ENCODE measurements at places on chromosomes 11 and 22.

DNA sequence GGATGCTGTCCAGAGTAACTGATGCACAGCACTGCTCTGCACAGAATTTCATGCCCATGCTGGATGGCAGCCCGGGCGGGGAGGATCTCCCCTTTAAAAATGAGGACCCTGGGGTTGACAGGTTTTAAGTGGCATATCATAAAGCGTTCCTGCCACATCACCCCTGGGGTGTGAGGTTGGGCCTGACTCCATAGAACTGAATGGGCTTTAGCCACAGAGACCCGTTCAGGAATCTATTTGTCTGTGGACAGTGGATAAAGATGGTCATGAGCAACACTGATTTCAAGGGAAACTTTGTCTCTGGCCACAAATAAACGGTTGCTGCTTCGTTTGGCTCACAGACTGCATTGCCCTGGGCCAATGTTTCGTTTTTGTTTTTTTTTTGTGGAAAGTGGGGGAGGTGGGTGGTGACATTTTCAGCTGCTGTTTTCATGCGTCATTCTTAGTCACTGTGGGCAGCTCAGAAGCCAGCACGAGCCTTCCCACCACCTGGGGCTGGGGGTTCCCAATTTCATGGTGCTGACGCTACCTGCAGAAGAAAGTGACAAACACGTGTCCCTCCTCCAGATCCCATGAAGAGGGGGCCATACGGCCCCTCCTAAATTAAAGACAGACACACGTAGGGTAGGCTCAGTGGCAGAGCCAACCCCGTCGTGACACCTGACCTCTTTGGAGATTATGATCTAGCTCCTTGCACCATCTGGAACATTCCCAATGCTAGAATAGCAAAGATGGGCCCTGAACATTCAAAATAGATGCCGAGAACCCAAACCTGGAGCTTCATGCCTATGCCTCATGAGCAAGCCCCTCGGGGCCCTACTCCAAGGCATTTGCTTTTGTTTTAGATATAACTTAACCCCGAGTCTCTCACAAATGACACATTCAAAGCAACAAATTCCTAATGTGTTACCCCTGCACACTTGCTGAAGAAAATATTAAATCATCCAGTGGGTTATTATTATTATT, 54.8 kb upstream of the PHF21B start:
- DNase-seq = no peak

GRCh38 chr11:120752668-120753067, 241.1 kb downstream of the GRIK4 start:
- DNase-seq = no peak

DNA sequence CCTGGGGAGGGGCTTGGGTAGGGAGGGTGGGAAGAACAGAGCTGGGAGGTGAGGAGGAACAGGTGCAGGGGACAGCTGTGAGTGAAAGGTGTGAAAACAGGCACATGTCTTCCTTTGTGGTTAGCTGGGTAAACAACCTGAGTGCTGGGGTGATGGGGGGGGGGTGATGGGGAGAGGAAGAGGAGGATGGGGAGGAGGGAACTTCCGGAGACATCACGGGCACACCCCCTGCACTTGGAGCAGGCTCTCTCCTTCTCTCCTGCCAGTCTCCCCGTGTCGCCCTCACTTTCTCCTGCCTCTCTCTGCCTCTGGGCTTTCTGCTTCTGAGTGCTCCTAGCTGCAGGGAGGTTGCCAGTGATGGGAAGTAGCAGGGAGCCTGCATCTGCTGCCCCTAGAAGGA, 8.8 kb downstream of the CXCR5 start:
- DNase-seq = no peak

DNA sequence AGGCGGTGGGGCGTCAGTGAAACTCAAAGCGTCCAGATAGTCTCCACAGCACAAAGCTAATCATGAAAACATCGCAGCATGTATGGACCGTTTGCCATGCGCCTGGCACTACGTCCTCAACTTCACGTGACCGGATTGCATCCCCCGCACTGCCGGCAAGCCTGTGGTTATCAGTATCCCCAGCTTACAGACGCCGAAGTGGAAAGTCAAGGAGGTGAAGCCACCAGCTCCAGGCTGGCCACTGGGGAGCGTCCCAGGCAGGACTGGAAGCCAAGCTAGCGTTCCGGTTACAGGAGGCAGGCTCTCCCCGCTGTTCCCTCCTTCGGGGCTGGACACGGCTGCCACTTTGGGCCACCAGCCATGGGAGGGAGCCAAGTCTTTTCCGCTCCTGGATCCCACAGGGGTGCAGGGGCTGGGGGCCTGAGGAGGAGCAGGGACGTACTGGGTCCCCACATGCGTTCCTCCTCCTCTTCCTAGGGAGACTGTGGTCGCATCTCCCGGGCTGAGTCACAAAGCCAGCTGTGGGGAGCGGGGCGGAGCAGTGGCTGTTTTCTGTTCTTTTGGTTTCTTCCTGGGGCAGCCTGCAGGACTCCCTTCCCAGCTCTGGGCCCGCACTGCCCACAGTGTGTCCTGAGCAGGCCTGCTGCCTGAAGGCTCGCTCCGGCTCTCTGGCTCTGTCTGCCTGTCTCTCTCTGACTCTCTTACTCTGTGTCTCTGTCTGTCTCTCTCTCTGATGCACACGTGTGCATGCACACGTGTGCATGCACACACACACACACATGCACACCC, 4.3 kb upstream of the OSBPL5 start:
- DNase-seq = no peak

DNA sequence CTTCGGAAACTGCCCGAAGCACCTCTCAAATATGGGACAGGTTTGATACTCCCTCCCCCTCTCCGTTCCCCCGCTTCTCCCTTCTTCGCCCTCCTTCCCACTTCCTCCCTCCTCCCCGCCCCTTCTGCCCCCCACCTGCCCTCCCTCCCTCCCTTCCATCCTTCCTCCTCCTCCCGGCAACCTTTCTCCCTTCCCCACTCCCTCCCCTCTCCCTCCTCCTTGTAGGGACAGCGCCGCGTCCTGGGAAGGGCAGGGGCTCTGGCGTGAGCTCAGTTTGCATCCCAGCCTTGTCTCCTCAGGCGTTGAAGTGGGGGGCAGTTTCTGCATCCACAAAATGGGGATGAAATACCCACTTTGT, 6.1 kb upstream of the NFAM1 start:
- no peak for DNase-seq

GRCh38 chr22:50546326-50547262, 895 bp downstream of the KLHDC7B start:
- no peak for DNase-seq

DNA sequence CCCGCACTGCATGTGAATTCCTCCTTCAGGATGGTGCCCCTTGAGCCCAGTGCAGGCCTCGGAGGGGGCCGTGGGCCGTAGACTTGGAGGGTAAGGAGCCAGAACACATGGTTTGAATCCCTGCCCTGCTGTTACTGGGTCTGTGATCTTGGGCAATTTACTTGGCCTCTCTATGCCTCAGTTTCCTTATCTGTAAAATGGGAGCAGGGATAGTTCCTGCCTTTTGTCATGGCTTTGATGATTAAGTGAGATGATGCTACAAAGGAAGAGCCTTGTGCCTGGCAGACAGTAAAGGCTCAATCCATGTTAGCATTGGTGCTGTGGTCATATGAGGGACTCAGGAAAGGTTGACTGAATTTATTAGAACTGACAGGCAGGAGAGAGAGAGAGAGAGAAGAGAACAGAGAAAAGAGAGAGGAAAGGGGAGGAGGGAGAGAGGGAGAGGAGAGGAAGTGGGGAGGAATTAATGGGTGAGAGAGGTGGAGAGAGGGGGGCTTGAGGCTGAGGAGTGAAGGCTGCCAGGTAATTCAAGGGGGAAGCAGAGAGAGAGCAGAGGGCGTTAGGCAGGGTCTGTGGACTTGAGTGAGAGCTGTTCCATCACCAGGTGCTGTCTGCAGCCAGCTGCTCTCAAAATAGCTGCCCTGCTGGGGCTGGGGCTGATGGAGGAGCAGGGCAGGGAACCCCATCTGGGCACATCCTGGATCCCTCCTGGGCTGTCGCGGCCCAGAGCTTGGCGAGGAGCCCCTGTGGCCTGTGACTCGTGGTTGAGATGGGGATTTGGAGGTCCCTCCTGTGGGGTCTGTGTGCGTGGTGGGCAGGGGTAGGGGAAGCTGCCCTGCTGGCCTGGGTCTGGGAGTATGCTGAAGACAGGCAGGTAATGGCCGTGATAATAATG, 44.1 kb downstream of the MCM5 start:
- no peak for DNase-seq

DNA sequence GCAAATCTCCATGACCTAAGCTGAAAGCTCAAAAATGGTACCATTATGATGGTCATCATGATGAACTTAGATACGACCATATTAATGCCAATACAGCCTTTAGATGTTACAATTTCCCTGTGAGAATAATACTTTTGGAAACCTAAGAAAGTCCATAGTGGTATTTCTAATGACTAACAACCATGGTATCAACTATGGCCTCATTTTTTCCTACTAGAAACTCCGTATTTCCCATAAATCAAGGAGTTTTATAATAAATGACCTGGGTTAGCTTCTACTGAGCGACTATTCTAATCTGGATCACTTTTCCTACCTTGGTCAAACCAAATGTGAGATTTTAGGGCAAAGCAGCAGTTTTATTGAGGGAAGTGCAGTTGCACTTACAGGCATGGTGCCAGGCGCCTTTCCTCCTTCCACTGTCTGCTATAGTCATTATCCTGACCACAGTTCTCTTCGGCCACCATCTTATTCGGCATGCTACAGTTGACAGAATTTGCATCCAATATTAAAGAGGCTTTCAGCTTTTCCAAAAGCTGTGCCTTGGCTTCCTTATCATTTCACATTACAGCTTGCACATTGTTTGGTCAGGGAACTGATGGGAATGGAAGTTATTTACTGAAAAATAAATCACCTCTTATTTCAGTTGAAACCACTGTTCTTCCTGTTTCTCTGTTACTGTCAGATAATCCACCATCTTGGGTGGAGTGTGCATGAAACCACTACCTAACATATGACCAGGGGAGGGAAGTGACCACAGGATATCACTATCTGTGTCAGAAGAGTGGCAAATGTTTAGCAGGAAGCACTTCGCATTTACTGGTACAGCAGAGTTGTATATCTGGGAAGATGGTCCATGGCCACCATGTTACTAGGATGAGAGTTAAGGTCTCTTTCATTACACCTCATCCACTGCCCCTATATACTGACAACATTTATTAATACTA, 74.5 kb upstream of the PICALM start:
- DNase-seq = no peak

DNA sequence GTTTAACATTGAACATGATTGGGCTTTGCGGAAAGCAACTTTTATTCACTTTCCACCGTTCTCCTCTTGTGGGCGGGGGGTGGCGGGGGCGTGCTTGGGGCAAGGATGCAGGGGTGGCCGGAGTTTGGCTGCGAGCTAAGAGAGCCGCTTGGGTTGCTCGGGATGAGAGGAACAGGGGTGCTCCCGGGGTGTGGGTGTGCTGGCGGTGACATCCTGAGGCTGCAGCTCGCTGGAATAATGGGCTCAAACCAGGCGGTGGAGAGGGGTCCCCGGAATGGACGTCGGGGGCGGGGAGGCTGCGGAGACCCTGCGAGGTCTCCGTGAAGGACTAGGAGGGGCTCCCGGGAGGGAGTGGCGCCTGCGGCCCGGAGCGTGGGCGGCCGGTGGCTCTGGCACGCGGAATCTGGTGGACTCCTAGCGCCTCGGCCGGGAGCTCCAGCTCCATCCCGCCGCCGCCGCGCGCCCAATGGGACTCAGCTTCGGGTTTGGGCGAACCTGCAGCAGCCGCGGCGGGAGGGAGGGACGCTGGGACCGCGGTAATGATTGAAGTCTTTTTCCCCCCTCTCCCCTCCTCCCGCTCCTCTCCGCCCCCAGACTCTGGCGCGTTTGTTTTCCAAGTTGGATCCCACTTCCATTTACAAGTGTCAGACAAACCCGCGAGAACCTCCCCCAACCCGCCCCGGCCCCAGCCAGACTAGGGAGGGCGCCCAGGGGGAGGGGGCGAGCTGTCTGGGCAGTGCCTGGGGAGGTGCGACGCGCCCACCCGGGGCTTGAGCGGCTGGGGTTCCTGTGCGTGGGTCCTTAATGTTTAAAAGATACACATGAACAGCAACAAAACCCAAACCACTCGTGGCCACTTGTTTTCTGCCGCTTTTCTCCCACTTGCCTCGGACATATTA, 2.0 kb downstream of the FAT3 start:
- no peak for DNase-seq

- DNase-seq = no peak
Measured at GRCh38 chr11:72015511-72016061, 16.9 kb downstream of the IL18BP start.

GRCh38 chr11:66851698-66852465, 5.0 kb upstream of the LRFN4 start:
- no peak for DNase-seq

DNA sequence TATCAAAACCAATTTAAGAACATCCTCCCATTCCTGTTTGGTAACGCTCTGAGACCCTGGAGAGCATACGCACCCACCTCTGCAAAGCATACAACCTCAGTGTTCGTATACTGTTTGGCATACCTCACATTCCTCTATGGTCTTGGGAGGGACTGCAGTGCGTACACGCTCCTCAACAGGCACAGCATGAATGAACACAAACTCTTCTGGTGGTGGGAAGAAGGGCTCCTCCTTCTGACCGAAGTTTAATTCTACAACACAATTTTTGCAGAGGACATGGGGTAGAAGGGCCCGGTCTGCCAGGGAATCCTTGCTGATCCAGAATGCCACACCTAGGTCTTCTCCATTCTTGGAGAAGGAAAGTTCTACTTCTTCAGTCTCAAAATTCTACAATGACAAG, 5.3 kb downstream of the HNRNPUL2 start:
- DNase-seq = no peak

GRCh38 chr11:27313157-27313821, 49.7 kb downstream of the CCDC34 start:
- DNase-seq = no peak
